ENCODE measurements at places on chromosomes 13 and 19.
A peak's percentile ranks its signal among the peaks of the same experiment; 100 is the strongest.

GRCh38 chr13:107927557-107927956 is 287.8 kb downstream of the LIG4 start:
- DNase-seq = no peak

DNA sequence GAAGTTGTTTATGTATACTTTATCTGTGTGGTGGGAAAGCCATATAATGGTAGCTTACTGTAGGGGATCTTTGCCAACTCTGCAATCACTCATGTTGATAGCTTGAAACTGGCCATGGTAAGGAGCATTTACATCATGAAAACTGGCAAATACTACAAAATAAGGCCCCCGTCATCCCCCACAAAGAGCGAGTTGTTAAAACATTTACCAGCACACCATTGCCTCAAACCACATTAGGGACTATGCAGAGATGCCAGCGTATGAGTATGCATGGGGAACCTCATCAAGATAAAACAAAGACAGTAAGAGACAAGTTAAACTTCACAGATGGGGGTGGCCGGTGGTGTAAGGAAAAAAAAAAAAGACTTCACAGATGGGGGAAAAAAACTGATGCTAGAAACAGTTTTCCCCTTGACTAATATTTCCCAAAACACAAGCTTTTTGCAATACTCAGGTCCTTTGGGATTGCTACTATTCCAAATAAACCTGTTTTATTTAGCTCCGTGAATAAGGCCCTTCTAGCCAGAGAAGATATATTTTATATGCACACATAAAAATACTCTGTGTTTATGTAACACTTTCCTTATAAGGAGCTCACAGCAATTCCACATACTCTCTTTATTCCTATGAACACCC is 70.6 kb upstream of the SERP2 start:
- DNase-seq = peak; percentile 81

- DNase-seq = peak; percentile 10
Observed at GRCh38 chr19:52941941-52942385, 18.7 kb upstream of the ZNF888 start.

GRCh38 chr19:14150770-14151661 is 14.6 kb upstream of the ASF1B start:
- no peak for DNase-seq

DNA sequence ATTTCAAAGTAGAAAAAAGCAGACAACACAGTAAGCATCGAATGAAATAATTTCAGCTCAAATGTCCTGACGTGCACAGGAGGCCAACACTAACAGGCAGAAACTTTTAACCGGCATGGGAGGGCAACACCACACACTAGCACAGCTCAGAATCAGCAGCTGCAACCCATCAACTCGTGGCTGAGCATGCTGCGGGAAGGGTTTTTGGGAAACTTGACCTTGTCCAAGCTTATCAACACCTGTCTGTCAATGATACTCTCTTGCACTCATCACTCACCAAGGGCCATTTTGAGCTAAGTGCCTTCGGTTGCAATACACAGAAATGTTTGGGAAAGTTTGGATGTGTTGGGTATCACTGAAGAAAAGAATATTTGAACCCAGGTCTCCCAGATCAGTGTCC is 483.7 kb downstream of the TSHZ3 start:
- DNase-seq = no peak

- DNase-seq = no peak
Observed at GRCh38 chr19:7550987-7551761, 15.7 kb downstream of the PNPLA6 start.

- DNase-seq = no peak
Observed at GRCh38 chr13:95035311-95036109, 265.7 kb downstream of the ABCC4 start.

DNA sequence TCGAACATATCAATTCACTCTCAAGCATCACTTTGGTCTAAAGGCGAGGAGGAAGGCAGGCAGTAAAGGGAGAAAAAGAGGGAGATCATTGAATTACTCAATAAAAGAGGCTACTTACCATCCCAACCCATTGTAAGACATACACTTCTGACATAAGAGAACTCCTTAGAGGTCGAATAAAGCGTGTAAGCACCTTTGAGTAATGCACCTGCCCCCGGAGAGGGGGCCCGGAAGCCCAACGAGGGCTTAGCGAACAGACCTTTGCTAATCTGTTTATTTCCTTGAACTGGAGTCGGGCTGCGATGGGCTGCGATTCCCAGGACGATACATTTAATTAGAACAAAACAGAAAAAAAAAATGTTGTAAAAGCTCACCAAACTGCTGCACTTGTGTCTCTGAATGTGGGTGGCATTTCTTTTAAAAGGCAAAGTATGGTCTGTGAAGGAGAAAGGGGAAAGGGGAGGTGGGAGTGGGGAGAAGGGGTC is 3.0 kb downstream of the ZC3H4 start:
- peak; percentile 26 for DNase-seq

DNA sequence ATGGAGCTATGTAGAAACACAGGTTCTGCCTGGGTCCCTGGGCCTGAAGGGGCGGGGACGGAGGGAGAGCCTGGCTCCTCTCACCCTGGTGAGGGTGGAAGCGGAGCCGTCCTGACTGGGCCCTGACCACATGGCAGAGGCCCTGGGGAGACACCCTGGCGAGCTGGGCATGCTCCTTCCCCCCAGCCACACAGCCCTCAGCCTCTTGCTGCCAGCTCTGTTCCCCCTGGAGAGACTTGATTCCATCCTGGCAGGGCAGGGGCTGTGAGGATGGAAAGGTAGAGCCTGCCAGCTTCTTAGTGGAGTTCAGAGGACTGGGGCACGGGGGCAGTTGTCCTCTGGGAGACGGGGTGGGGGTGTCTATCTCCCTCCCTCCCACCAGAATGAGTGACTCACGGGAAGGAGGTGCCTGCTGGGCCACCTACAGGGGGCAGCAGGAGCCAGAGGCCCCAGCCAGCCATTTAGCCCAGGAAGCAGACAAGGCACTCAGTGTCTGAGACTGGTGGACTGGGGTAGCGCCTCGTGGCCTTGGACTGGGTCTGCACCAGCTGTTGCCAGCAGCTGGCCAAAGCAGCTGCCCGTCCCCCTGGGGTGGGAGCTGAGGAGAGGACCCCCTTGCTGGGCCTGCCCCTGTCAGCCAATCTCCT is 22.8 kb upstream of the RNF17 start:
- DNase-seq = no peak

DNA sequence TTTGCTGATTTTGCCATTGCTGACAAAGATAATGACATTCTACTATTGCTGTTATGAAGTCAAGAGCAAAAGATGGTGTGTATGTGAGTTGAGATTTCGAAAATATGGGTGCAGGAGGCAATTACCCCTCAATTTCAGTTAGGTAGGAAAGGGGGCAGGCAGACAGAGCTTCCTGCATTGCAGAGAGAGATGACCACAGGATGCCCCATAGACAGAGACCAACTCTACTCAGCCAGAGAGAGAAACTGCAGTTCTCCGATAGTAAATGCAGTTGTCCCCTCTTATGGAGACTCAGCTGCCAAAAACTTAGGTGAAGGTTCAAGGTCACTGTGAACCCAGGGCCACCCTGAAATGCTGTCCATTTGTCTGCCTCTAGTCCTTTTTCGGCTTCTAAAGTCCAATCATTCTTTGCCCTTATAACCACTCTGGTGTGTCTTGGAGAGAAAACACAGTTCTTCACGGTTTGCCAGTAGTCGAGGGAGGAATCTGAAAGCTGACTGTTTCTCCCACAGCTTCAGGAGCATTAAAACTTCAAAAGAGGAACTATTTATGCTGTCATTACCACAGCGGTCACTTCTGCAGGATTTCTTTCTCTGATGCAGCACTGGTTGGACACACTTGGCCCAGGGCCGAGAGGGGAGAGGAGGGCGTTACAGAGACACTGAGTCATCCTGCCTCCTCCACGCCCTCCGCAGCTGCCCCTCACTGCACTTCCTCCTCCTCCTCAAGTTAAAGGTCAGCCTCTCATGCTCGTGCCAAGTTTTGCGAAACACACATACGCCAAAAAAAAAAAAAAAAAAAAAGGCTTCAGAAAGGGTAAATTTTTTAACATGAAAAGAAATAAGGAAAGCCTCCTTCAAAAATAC is 264.3 kb downstream of the FOXO1 start:
- no peak for DNase-seq

DNA sequence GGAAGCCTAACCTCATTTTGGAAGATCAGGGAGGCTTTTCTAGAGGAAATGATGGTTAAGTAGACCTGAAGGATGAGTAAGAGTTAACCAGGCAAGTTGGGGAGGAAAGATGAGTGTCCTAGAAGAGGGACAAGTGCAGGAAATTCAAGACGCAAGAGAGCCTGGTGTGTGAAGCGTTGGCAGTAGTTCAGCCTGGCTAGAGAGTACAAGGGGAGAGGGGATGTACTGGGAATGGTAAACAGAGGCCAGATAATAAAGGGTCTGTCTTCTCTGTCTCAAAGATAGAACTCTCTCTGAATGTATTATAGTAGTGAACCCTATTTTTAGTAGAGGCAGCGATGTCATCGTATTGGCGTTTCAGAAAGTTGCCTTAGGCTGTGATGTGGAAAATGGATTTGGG is 9.7 kb downstream of the DPY19L3 start:
- no peak for DNase-seq

DNA sequence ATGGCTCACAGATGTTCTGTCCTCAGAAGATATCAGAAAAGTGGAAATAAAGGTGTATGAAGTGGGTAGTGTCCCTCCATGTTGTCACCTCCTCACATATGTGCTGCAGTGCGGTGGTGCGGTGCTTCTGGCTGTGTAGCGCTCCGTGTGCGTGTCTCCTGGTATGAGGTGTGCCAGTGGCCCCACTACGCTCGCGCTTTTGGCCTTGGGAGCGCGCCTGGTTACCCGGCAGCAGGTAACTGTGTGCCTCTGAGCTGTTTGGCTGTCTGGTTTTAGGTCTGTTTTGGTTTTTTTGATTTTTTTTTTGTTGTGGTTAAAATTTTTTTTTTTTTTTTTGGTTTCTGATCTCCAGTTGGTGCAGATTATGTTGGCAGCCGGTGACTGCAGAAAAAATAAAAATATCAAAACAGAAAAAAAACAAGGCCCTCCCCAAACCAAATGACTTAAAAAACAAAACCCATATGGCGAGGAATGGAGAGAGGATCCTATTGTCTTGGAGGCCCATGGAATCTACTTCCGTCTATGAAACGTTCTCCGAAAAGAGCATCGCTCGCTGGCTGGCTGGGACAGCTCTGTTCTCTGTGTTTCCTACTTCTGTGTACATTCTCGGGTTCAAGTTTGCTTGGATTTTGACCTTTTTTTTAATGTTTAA is 7.9 kb downstream of the HNRNPL start:
- no peak for DNase-seq

DNA sequence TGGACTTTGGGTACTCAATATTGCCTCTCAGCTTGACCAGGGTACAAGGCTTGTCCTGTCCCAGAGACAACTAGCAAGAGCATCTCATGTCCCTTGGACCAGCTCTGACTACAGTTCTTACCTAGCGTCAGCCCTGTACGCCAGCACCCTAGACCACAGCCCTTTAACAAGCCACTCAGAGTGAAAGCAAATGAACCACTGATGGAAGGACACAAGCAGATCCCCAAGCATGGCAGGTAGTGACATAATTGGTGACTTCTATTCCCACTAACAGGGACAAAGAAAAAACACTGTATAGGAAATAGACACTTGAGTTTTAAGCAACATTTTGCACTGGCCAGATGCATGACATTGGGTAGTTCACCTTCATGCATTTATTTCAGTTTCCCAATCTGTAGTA is 8.8 kb upstream of the LRCH1 start:
- DNase-seq = no peak

DNA sequence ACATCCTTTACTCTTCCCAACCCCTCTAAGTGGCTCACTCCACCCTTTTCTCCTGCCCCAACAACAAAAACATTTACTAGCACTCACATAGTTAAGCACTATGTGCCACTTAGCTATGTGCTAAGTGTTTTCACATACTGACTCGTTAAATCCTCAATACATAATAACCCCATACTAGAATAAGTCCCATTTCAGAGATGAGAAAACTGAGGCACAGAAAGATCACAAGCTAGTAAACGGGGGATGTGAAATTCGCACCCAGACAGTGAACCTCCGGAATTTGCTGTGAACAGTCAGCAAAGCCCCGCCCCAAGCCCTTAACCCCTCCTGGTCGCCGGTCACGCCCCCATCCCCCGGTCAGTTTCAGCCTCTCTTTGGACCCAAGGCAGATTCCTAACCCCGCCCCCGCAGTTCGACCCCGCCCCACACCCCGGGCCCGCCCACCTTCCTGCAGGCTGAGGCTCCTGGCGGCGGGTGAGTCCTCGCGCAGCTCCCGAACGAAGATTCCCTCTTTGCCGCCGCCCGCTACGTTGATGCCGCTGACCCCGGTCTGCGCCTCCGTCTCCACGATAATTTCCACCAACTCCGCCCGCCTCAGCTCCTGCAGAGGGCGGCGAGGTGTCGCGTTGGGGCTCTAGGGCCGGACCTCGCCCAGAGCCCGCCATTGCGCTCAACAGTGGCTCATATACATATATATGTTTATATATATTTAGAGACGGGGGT is 9.8 kb downstream of the PRX start:
- peak; percentile 53 for DNase-seq

DNA sequence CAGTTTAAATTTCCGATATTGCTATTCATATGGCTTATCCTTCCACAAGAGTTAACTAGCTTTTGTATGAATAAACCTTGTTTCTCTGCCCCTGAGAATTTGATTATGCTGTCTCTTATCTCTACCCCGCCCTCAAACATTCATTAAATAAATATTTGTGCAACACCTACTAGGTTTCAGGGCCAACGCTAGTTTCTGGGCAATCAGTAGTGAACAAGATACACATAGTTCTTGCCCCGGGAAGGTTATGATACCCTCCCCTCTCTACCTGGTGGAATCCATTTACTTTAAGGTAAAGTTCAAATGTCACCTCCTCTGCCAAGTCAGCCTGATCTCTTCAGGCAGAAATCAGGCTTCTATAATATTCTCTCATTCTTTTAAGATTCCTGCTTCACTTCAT is 16.6 kb upstream of the USP12 start:
- no peak for DNase-seq

GRCh38 chr19:53621885-53622740 is 9.7 kb upstream of the DPRX start:
- no peak for DNase-seq

- DNase-seq = no peak
Observed at GRCh38 chr13:85798556-85798955, 663 bp downstream of the SLITRK6 start.

DNA sequence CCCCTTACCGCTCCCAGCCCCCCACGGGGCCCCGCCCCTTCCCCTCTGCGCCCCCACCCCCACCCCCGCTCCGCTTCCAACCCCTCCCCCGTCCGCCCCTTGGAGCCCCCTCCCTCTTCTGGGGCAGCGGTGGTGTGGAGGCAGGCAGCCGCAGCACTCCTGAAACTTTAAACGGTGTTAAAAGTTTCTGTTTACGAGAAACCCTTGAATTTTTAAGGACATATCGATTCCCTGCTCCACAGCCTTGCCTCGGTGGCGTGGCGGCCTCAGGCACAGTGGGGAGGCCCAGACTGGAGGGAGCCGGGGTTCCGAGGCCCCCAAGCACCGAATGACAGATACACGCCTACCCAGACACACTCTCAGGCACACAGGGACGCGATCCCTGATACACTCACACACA is 4.8 kb upstream of the NFIX start:
- DNase-seq = no peak

All from Jurkat, Clone E6-1 (cell line).